GM19239 (cell line): ENCODE measurements at places on chromosomes 5 and 9.

GRCh38 chr5:96372726-96373380 is 60.2 kb downstream of the PCSK1 start:
- no peak for DNase-seq

DNA sequence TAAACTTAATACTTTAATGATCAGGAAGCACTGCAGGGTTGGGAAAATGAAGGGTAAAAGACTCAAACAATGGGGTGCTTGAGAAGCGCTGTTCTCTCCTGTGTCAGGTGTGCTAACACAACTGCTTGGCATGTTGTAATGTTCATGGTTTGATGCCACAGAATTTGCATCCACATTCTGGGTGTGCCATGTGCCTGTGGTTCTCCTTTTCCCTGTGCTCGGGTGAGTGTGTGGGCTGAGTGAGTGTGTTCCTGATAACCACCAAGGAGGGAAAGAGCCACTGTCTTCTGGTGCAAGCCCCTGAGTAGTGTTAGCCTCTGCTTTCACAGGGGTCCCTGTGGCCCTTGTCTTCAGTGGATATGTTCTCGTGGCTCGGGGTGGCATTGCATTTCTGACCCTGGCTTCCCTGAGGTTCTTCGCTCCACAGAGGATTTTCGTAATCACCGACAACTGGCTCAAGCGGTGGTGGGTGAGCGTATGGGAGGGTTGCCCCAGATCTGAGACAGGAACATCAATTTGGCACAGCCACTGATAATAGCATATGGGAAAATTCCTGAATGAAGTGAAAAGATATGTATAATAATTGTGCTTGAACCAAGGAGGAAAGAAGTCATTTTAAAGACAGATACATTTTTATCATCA is 102.0 kb downstream of the MVB12B start:
- no peak for DNase-seq

DNA sequence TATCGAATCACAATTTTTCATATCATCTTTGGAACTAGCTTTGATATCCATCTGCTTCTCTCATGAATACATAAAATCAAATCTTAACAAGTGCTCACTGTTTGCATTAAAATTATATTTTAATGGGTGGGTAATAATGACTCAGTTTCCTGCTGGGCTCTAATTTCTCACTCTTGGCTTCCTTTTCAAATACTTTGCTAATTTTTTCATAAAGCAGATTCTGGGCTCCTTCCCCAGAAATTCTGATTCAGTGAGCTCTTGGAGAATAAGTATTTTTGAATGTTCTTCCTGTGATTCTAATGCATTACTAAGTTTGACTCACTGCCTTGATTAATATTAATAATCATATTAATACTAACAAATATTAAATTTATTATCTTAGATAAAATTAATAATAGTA is 48.9 kb downstream of the YIPF5 start:
- no peak for DNase-seq

GRCh38 chr5:37773809-37774208 is 66.0 kb downstream of the GDNF start:
- DNase-seq, result no peak

DNA sequence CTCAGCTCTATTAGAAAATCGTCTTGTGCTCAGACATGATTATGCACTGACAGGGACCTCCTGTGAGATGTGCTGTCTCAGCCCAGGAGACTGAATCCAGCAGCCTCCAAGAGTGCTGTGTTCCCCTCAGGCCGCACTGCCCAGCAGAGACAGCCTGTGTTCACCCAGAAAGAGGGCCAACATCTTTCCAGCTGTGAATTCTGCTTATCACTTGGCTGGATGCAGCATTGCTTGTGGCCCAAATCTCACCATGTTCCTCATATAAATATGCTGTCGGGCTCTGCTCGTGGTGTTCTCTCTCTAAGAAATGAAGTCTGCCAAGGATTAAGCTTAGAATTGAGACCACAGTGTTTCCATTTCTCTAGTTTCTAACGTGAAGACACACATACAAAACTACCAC is 983.0 kb upstream of the WWC1 start:
- DNase-seq, result no peak

DNA sequence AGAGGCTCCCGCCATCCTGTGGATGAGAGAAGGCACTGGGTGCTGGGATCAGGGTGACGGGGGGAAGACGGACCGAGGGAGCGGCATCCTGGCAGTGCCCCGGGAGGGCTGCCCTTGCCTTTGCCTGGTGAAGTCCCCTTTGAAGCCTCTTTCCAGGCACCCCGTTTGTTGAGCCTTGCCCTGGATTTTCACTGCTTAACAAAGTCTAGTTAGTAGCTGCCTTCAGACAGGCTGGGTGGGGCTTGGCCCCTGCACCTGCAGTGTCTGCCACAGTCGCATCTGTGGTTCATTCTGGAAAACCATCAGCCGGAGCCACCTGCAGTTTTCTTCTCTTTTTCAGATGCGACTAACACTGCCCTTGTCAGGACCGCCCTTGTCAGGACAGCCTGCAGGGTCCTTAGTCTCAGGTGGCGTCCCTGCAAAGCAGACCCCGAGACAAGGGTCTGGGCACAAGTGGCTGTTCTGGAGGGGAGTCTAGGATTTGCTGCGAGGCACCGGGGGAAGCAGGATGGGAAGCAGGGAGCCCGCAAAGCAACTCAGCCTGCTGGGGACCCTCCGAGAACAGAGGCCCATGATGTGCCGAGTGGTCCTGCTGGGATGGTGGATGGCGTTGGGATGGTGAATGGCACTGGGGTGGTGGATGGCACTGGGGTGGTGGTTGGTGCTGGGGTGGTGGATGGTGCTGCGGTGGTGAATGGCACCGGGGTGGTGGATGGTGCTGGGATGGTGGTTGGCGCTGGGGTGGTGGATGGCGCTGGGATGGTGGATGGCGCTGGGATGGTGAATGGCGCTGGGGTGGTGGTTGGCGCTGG is 147.9 kb upstream of the COL5A1 start:
- no peak for DNase-seq

DNA sequence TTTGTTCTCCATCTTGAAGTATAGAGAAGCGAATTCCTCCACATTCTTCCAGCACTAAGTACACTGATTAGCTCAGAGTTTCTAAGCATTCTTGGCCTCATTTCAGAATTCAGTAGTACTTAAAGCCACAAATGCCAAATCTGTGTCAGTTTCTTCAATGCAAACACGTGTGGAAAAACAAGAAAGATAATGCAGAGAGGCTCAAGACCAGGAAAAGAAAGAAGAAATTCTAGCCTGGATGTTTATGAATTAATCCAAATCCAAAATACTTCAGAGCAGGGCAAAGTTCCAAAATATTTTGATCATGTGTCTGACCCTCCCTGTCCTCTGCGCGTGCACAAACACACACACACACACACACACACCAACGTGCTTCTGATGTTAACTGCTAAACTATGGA is 457.6 kb downstream of the SLCO4C1 start:
- no peak for DNase-seq

DNA sequence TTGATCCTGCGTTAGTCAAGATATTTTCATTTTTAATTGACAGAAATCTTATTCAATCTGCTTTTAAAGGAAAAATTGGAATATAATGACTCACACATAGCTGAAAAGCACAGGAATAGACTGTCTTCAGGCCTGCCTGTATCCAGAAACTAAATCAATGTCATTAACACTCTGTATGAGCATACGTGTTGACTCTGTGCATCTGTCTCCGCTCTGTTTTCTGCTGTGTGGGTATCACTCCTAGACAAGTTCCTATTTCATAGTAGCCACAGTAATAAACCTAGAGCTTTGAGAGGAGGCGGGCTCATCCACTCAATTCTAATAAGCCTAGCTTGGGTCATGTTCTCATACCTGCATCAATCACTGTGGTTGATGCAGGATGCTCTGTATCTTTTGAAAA is 267.6 kb downstream of the KCTD16 start:
- DNase-seq, result no peak

DNA sequence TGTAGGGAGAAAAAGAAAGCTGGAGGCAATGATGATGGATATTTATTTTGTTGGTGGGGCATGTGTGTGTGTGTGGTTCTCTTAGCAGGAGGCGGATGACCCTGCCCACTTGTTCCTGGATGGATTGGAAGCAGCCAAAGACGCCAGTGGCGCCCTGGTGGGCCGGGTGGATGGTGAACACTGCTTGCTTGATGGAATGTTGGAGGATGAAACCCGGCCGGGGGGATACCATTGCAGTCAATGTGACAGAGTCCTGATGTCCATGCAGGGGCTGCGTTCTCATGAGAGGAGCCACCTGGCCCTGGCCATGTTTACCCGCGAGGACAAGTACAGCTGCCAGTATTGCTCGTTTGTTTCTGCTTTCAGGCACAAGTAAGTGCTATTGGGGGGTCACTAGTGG is 69.2 kb downstream of the ZNF462 start:
- DNase-seq, result no peak

GRCh38 chr9:124054582-124055227 is 43.1 kb downstream of the LHX2 start:
- no peak for DNase-seq

DNA sequence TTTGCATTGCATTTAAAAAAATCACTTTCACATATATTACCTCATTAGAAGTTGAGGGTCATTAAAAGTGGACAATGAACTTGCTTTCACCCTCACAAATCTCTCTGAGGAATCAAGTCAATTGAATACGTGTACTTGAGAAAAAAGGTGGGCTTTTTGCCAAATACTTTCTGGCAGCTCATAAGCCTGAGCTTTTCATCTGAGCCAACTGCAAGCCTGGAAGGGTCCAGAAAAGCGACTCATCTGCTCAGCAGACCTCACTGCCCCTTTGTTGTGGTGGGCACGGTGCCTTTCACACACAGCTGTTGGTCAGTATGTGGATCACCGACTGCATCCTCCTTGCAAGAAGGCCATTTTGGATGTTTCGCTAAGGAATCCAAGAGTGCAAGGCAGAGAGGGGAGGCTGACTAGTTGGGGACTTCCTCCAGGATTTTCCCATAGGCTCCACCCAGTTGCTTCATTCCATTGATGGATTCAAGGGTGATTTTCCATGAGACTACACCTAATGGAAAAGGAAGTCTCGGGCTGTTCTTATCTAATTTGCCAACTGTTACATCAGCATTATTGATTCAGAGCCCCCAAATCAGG is 564.7 kb downstream of the PDE4D start:
- DNase-seq, result no peak

GRCh38 chr5:89458332-89458656 is 575.3 kb upstream of the MEF2C start:
- DNase-seq, result no peak

DNA sequence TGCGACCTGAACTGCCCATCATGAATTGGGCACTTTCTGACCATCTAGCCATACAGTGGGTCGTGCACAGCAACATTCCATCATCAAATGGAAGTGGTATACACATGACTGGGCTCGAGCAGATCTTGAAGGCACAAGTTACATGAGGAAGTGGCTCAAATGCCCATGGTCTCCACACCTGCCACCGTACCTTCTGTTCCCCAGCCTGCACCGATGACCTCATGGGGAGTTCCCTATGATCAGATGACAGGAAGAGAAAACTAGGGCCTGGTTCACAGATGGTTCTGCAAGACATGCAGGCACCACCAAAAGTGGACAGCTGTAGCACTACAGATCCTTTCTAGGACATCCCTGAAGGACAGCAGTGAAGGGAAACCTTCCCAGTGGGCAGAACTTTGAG is 21.8 kb downstream of the MTMR12 start:
- no peak for DNase-seq

DNA sequence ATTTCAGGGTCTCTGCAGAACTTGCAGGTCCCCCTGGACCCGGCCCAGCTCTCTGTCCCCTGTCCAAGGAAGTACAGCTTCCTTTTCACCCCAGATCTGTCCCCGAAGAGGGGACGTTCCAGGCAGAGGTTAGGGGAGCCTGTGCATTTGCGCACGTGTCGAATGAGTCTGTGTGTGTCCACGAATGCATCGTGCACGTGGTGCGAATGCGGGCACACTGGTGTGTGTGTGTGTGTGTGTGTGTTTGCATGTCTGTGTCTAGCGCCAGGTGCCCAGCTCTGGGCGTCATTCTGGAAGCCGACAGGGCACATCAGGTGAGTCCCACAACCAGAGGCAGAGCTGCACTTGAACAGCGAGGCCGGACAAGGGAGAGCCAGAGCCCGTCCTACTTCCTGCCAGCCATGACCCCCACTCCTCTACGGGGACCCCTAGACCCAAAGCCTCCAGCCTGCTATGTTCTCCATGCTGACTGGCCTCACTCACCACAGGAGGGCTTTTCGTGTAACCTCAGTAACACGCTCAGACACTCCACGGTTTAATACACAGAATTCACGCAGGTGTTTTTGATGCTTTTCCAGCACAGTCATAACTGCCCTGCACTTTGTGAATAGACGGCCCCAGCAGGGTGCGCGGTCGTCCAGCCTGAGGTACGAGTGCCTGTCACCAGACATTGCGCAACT is 41.3 kb upstream of the CACNA1B start:
- no peak for DNase-seq

DNA sequence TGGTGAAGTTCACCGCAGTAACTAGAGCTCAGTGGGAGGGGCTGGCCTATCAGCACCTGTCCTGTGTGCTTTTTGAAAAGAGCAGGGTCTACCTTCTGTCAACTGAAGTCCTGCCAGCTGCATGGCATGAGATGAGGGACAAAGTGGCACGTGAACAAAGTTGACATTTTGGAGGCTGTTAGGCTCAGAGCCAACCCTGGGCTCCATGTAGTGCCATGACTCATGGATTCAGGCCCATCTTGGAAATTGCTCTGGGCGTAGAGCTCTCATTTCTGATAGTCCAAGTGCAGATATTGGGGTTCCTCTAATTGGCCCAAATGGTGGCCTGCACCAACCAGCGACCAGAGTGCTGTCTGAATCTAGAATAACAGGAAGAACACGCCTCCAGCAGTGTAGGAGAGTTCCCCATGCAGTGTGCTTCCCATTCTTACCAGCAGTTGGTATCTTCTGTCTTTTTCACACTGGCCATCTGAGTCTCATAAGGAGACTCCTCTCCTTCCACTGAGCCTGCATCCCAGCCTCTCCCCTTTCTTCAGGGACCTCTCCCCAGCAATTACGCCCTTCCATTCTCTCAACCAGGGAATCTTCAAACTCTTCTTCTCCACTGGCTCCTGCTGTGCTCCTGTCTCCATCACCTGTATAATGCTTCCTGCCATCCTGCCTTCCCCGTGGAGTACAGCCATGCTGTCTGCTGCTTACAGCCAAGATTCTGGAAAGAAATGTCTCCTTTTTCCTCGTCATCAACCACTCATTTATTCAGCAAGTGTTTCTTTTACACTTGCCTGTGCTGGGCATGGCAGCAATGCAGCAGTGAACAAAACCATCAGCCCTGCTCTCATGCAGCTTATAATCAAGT is 30.4 kb downstream of the IRF1 start:
- DNase-seq, result no peak

GRCh38 chr5:6510132-6510531 is 61.5 kb downstream of the UBE2QL1 start:
- DNase-seq, result no peak

GRCh38 chr5:137431051-137431450 is 68.1 kb downstream of the SPOCK1 start:
- no peak for DNase-seq

GRCh38 chr5:134127376-134127861 is 12.9 kb downstream of the TCF7 start:
- no peak for DNase-seq

GRCh38 chr9:110088099-110088498 is 119.9 kb downstream of the C9orf152 start:
- no peak for DNase-seq

DNA sequence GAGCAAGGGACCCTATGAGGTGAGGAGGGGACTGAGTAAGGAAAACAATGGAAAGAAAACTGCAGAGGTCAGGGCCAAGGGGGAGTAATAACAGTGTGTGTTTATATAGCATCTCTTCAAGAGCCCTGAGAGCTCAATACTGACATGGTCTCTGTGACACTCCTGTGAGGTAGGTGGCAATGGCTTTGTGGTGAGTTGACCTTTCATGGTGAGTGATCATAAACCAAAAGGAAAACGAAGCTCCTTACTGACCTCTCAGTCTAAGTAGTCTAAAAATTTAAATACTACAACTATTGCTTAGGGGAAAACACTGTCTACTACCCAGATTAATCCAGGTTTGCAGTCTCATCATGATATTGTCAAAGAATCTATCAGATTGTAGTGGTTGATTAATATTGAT is 130.9 kb downstream of the SNCAIP start:
- no peak for DNase-seq
